HTR-8/SVneo (cell line): ENCODE measurements at places on chromosomes 5 and 9.

- DNase-seq = no peak
Measured at GRCh38 chr5:172281346-172281745, 2.2 kb downstream of the UBTD2 start.

GRCh38 chr9:7580568-7580967 lies 219.0 kb downstream of the DMAC1 start:
- DNase-seq = no peak

GRCh38 chr9:9998491-9999287 lies 614.1 kb downstream of the PTPRD start:
- DNase-seq = no peak

GRCh38 chr5:172380987-172381643 lies 73.2 kb downstream of the SH3PXD2B start:
- no peak for DNase-seq

GRCh38 chr5:154296525-154297159 lies 106.1 kb downstream of the GALNT10 start:
- DNase-seq = no peak

DNA sequence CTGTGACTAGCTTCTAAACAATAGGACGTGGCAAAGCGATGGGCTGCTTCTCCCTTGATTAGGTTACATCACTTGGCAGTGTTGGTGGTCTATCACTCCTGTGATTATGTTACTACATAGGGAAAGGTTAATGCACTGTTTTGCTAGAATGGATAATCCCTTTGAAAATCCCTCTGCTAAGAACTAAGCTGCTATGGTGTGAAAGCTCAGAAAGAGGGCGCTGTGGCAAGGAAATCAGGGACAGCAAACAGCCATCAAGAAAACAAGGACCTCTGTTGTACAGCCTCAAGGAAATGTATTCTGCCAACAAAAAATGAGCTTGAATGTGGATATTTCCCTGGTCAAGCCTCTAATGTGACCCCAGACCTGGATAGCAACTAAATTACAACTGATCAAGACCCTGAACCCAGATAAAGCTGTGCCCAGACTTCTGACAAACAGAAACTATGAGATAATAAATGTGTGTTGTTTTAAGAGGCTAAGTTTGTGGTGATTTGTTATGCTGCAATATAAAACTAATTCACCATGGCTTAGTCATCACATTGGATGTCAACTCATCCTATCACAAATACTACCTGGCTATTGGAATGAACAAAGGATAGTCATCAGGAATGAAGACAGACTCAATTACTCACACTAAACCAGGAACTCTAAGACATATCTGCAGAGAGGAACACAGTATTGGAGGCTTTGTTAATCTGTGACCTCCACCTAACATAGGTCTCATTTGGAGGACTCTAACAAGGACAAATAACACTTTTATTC lies 1215.9 kb downstream of the EFNA5 start:
- DNase-seq = no peak

- no peak for DNase-seq
Measured at GRCh38 chr9:88809355-88810161, 181.7 kb upstream of the S1PR3 start.
